ENCODE measurements at places on chromosomes 7 and 10.

DNA sequence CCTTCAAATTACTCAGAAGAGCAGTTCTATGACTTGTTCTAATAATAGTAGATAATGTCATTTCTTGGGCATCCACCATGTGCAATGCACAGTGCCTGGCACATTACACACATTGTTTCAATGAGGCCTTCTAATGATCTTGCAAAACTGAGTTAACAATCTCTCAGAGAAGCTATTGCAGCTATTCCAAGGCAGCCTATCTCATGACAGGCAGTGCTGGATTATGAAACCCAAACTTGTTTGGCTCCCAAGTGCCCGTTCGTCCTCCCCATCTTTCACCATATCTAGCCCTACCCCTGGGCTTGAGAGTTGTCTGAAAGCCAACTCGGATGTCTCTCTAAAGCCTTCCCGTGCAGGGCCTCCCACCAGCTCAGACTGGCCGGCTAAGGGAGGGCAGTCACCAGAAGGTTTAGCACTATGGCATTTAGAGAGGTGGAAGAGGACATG, 405.1 kb downstream of the PLXNA4 start:
- DNase-seq, result no peak

GRCh38 chr10:118725886-118726500, 28.8 kb downstream of the CACUL1 start:
- DNase-seq, result no peak

DNA sequence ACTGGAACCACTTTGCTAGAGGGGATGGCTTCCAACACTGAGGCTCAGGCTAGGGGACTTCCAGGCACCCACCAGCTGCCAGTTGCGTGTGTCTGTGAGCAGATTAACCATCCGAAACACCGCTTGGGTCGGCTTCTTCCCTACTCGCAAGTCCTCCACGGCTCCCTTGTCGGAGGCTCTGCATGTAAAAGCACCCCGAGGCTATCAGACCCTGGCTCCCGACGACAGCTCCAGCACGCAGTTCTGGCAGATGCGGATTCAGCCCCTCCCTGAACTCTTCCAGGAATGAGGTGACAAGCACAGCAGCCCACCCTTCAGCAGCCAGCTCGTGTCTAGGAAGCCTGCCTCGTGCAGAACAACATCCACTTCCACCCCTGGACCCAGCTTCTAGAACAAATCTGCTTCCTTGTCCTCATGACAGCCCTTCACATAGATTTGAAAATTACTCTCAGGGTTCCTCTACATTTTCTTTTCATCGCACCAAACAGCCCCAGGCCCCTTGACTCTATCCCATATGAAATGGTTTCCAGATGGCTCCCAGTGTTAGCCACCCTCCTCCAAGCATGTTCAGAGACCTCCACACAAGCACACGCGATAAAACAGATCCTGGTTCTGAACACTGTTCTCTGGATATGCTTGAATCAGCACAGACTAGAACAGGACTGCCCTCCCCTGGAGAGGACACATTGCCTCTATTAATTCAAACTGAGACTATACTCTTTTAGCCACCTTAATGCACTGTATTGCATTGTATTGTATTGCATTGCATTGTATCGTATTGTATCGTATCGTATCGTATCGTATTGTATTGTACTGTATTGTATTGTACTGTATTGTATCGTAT, 44.6 kb downstream of the SLIT1 start:
- DNase-seq, result no peak

DNA sequence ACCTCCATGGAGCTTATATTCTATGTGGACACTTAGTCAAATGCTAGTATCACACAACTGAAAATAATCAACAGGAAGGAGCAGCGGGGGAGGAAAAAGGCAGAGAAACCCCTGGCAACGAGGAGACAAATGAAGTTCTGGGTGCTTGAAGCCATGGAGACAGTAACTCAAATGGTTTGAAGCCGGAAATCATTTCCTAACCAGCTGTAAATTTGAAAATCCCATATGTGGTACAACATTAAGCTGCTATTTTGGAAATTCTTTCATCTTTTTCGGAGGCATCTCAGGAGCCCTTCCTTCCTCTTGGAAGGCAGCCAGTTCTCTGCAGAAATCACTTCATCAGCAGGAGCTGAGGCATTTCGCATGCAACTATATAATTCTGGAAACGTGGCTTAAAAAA, 91.4 kb downstream of the PPP1R3C start:
- DNase-seq, result no peak
